ENCODE measurements at places on chromosomes 7 and 10.

- no peak for DNase-seq
Measured at GRCh38 chr10:83274088-83274487, 865.2 kb upstream of the GHITM start.

DNA sequence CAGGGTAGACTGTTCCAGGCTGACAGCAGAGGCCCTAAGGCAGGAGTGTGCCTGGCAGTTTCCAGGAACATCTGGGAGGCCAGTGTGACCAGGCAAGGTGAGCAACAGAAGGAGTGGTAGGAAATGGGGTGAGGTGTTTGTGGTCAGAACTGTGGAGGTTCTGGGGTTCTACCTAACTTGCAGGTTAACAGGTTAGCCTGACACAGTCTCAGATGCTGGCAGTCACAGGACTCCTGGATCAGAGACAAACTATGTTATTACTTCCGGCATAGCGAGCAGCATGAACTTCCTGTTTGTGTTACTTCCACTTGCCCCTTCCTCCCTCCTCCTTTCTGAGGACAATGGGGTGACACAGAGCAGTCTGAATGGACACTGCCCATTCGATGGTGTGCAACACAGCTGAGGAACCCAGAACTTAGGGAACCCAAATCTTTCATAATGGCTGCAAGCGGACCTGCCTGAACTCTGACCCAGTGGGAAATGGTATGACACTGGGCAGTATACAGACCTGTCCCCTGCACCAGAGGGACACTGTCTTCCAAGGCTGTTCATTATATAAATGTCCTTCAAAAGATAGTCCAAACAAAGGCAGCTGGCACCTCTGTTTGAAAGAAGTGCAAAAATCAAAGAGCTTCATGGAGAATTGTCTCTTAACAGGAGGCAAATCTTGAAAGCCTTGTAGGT, 3.9 kb upstream of the SAR1A start:
- DNase-seq: no peak

- no peak for DNase-seq
Measured at GRCh38 chr7:25619963-25620799, 391.9 kb upstream of the NPVF start.

DNA sequence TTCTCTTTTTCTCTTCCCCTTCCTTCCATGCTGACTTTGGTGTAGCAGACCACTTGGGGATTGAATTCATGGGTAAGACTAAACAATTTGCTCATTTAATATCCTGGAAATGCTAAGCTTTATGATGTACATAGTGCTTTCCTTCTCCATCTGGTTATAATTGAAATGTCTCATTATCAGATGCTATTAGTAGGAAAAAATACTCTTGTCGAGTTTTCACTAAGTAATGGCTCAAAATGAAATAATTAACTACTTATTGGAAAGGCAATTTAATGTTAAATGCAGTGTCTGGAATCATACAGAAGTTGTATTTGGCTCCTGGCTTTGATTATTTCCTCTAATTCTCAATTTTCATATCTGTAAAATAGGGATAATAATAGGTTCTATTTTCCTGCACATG, 990.4 kb downstream of the NRG3 start:
- DNase-seq: no peak

- no peak for DNase-seq
Measured at GRCh38 chr10:31596765-31597164, 277.7 kb downstream of the ZEB1 start.

GRCh38 chr7:11726001-11726793, 105.8 kb downstream of the THSD7A start:
- no peak for DNase-seq

- no peak for DNase-seq
Measured at GRCh38 chr10:102646610-102647442, 2.5 kb downstream of the TRIM8 start.

- DNase-seq: no peak
Measured at GRCh38 chr7:46145412-46145811, 224.3 kb upstream of the IGFBP3 start.

DNA sequence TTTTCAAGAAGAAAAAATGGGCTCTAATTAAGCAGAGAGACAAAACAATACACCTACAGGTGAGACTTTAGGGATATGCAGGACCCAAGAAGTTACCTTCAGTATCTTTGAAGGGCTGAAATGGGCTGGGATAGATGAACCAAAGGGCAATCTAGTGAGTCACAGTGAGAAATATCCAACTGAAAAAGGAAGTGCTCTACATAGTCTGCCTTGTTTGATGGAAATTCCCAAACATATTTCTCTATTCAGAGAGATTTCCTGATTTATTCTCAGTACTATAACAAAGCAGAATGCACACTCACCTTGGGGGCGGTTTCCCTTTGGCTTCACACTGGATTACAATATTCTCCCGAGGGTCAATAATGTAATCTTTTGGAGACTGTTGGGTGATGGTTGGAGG, 104.1 kb upstream of the LAMB4 start:
- no peak for DNase-seq

DNA sequence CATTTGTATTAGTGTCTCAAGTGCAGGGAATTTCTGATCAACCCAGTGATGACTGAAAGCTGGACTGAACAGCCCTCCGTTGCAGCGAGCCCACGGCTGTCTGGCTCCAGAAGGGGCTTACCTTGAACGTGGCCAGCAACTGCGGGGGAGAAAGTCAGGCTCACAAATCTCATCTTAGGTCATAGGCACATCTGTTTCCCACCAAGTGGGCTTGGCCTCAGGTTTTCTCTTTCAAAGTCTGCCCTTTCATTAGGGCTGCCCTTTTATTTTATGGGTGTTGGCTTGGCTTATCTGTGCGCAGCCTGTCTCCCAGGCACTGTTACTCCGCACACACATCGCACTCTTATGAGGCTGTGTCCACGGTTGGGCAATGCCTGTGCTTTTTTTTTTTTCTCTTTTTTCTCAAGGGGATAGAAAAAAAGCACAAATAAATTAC, 178.0 kb downstream of the JCAD start:
- DNase-seq: no peak

GRCh38 chr10:48742891-48743860, 58.5 kb downstream of the WDFY4 start:
- DNase-seq: no peak

DNA sequence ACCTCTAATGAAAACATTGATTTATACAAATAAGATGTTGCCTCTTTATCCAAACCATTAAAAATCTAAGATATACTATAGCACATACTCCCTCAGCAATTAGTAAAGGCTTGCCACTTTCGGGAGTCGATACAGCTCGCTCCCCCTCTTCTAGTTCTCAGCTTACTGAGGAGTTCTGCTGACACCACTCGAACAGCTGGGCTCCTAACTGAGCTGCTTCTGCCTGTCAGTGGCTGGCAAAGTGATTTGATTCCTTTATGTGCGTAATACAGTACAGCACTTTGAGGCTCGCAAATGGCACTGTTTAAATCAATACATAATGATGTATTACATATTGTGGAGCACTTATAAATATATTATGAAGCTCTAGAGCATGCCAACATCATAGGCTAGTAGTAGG, 241.8 kb downstream of the CREB5 start:
- DNase-seq: no peak

GRCh38 chr7:84232646-84233045, 38.1 kb upstream of the SEMA3A start:
- DNase-seq: no peak

DNA sequence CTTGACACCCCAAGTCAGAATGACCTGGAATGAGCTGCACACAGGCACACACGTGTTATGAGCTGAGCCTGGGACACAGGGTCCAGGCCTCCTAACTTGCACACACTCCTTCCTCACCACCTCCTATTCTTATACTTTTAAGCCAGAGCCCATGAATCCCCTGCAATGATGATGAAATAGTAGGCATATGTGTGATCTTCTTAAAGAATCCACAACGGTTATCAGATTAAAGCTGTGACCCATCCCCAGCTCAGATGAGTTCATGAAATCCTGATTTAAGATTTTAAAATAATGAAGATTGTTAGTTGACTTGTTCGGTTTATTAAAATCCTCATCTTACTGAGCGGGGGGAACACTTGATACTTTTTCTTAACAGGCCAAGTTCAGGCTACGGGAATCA, 38.6 kb downstream of the PITRM1 start:
- DNase-seq: no peak

DNA sequence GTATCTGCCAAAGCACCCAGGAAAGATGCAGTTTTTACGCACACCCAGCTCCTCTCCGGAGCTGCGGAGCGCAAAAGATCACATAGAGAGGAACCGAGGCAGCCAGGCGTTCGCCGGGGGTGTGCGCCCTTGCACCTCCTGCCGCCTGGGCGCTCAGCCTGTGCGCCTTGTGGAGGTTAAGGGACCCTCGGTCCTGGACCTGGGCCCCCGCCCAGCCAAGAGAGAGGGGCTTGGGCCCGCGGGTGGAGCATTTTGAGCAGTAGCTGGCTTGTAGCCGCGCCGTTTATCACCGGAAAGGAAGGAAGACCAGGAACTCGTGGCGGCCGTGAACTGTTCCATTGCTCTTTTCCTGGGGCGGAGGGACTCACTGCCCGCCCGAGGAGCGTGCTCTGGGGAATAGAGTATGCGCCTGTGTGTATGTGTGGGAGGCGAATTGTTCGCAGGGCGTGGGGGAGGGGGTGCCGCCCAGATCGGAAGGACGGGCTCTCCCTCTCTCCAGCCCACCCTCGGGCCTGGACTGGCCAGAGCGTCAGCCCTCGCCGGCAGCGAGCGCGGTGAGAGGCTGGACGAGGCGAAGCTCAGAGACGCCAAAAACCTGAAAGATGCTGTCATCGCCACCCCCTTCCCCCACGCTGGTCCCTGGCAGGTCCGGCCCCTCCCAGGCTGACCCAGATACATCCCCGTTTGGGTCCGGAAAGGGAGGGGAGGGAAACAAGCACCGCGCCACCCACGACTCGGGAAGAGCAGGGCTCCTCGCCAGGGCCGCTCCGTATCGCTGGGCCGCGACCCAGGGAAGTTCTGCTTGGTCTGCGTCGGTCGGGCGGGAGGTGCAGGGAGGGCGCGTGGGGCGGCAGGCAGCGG, 1.2 kb upstream of the WNT2 start:
- no peak for DNase-seq

- DNase-seq: no peak
Measured at GRCh38 chr10:103491729-103492364, 1.7 kb upstream of the NEURL1 start.

- no peak for DNase-seq
Measured at GRCh38 chr10:7306147-7306546, 104.7 kb downstream of the SFMBT2 start.

DNA sequence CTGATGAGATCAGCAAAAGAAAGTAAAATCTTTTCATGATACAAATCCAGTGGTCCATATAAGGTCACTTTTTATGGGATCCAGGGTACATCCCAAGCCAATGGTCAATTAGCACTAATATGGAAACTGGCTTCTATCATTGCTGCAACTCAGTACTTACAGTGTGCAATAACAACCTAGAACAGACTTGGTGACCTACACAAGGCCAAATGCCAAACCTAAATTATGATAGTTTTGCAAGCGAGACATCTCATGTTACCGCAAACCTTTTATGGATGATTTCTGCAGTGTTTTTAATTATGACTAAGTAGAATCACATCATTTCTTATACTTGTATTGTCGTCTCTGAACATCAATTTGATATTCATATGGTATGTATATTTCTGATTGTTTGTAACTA, 583.5 kb upstream of the SEMA3D start:
- no peak for DNase-seq

DNA sequence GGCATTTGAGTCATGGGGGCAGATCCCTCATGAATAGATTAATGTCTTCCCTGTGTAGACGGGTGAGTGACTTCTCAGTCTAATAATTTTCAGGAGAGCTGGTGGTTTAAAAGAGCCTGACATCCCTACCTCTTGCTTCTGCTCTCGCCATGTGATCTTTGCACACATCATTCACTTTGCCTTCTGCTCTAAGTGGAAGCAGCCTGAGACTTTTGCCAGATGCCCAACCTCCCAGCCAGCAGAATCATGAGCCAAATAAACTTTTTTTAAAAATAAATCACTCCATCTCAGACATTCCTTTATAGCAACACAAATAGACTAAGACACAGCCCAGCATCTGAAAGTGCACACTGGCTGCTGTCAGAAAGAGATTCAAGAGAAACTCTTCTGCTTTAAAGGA, 155.2 kb downstream of the ZNF365 start:
- DNase-seq: no peak

- DNase-seq: no peak
Measured at GRCh38 chr10:106043863-106044262, 1120.6 kb downstream of the SORCS1 start.

- DNase-seq: no peak
Measured at GRCh38 chr10:58393317-58393716, 8.1 kb downstream of the TFAM start.

DNA sequence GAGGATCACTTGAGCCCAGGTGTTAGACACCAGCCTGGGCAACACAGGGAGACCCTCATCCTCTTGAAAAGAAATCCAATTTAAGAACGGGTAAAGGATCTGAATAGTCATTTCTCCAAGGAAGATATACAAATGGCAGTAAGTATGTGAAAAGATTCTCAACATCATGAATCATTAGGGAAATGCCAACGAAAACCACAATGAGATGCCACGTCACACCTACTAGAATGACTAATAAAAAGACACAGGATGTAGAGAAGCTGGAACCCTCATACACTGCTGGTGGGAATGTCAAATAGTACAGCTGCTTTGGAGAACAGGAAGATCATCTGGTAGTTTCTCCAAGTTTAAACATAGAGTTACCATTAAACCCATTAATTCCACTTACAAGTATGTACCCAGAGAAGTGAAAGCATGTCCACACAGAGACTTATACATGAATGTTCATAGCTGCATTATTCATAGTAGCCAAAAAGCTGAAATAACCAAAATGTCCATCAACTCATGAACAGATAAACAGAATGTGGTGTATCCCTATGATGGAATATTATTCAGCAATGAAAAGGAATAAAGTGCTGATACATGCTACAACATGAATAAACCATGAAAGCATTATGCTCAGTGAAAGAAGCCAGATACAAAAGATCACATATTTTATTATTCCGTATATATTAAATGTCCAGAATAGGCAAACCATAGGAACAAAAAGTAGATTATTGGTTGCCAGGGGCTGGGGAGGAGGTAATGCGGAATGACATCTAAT, 13.1 kb upstream of the ZMIZ2 start:
- peak; percentile 22 for DNase-seq

- no peak for DNase-seq
Measured at GRCh38 chr7:113784316-113784715, 134.5 kb downstream of the PPP1R3A start.

DNA sequence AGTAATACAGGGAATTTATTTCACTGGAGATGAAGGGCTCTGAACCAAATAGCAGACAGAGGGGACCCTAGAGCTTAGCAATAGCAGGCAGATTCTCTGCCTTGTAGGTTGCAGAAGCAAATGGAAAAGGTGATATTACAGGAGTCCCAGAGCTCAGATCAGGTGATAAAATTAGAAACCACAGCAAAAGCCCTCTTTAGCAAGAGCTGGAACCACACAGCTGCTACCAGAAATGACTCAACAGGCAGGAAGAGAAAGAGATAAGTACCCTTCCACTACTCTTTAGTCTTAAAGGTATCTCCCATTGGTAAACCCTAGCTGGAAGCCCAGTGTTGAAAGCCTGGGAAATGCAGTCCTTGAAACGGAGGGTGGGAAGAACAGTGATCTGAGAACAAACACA, 535.6 kb upstream of the GHITM start:
- no peak for DNase-seq

- DNase-seq: no peak
Measured at GRCh38 chr10:132554991-132555647, 17.5 kb downstream of the INPP5A start.

Measured in stimulated activated CD4-positive, alpha-beta T cell treated with anti-CD3 and anti-CD28 coated beads, Interleukin-12 subunit alpha, Interleukin-12 subunit beta, amount 100 ng/mL, for 48 hours (primary cell).